Calu3 (cell line): ENCODE measurements at places on chromosomes 5 and 9. TPM values are rescaled to one million over a fixed set of nuclear protein-coding genes. Genes with fewer than 3 reads are reported as not detected.

DNA sequence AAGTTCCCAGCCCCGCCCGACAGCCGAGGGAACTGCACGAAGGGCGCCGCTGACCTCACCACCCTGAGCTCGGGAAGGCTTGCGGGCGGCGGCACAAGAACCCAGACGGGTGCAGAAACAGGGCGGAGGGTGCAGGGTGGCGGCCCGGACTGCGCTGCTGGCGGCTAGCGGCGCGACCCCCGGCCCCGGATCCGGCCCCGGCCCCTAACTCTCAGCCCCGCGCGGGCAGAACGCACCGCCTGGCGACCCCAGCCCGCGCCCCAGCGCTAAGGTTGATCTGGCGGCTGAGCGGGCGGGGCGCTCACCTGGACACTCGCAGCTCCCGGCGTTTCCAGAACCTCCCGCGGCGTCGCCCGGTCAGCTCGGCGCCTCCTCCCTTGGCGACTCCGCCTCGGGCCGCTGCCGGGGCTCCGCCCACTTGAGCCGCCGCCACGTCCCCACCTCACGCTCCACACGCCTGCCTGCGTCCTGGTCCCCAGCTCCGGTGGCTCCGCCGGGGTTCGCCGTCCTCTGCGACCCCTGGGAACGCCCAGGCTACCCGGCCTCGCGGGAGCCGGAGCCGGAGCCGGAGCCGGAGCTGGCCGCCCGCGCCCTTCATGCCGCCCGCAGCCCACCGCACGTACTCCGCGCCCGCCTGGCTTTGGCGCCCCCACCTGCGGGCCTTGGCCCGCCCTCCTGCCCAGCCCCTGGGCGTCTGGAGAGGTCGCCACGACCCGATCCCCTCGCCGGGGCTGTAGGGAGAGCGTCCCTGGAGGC is at the start of gene P4HA2:
P4HA2 (minus strand) TSS at position 369 of the 756 bp plus-strand sequence. CDS start 9,227 bp downstream, outside the sequence.
- H3K36me3 ChIP-seq, result peaks cover 16% of the 10 kb centered on the region
- peaks cover 25% of the 10 kb centered on the region for H3K4me1 ChIP-seq
- DNase-seq, result peak; percentile 92
- no peak within 1 kb of the TSS for H3K27ac ChIP-seq
- peaks cover 18% of the 10 kb centered on the region for H3K27me3 ChIP-seq

The ITGA2 gene
- 91.9 and 101 TPM in 2 replicates for total RNA-seq

DNA sequence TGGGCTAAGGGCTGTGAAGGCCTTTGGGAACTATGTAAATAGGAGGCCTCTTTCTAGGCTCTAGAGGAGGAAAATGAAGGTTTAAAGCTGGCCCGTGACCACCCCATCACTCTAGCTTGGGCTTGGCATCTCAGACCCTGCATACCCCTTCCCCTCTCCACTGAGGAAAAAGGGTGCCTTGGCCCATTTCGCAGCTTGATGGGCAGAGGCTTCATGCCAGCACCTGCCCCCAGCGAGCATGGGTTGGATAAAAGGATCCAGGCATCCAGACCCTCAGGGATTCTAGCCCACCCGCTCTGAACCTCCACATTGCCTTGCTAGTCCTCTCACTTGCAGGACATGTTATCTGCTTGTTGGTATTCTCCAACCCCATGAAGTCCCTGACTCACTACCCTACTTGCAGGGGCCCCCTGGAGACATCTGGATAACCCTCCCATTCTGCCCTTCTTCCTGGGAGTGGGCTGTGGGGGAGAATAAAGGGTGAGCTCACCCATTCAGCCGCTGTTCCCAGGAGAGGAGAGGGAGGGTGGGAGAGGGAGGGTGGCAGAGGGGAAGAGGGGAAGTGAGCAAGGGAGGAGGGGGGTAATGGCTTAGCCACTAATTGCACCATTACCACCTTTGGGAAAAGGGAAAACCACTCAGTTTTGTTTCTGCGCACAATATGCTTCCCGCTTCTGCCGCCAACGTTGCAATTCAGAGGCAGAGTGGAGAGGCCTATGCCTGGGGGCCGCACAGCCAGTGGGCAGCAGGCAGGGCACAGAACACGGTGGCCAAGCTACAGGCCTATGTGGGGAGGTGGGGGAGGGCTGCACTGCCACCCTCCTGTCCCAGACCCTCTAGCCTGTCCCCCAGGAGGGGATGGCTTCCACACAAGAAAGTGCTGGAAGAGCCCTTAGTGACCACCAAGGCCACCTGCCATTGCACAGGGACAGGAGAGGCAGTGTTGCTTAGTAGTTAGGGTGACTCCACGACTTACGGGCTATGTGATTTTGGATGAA is 2.1 kb upstream of the CAMK2A start:
- H3K27me3 ChIP-seq, result peaks cover 55% of the 10 kb centered on the region
- no peak overlapping the region for H3K27ac ChIP-seq
- no peaks in the 10 kb centered on the region for H3K36me3 ChIP-seq
- H3K4me1 ChIP-seq, result peaks cover 18% of the 10 kb centered on the region
- no peak overlapping the region for H3K4me3 ChIP-seq

DNA sequence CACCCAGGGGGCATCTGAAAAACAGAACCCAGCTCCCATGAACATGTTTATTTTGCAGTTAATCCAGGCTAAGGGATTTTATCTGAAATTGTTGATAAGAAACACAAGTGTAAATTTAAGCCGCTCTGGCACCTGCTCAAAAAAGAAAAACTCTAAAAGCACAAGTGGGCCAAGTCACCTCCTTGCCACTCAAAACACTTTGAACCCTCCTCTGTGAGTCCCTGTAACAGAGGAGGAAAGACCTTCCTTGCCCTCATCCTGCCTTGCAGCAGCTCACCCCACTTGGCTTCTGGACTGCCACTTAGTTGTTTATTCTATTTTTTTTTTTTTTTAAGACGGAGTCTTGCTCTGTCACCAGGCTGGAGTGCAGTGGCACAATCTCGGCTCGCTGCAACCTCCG is 39.5 kb downstream of the FAM78A start:
- H3K36me3 ChIP-seq, result peaks cover 5% of the 10 kb centered on the region
- no peaks in the 10 kb centered on the region for H3K4me1 ChIP-seq
- no peak overlapping the region for H3K4me3 ChIP-seq
- no peak for DNase-seq

The RFX3 gene
- 10.0 and 10.1 TPM in 2 replicates for total RNA-seq

DNA sequence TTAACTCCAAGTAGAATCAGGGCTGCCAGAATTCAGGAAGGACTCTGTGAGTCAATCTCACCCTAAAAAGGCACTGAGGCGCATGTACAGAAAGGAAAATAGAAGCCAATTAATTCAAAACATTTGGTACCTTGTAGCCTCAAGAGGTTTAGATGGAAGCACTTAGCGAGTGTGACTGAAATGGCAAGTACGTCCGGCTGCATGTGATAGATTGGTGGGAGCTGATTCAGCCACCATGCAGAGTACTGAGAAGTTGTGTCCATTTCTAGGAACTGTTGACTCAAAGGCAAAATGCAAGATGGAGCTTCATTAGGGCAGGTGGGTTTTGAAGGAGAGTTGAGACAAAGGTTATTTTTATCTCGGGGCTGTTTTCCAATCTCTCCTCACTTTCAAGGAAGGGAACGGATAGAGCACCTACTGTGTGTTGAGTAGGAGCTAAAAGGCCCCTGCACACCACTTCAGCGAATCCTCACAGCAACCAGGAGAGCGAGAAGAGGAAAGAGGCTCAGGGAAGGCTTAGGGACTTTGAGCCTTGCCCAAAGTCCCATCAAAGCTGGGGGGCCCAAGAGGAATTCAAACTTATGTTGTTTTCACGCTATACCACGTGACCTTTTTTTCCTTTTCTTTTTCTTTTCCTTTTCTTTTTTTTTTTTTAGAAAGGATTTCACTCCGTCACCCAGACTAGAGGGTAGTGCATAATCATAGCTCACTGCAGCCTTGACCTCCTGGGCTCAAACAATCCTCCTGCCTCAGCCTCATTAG is 34.6 kb upstream of the CPEB4 start:
- H3K36me3 ChIP-seq, result no peaks in the 10 kb centered on the region
- no peak overlapping the region for H3K4me3 ChIP-seq
- H3K27ac ChIP-seq, result no peak overlapping the region
- peaks cover 25% of the 10 kb centered on the region for H3K4me1 ChIP-seq
- no peak for DNase-seq

- H3K36me3 ChIP-seq, result no peaks in the 10 kb centered on the region
- H3K27ac ChIP-seq, result no peak overlapping the region
- H3K27me3 ChIP-seq, result no peaks in the 10 kb centered on the region
- H3K4me3 ChIP-seq, result no peak overlapping the region
- H3K4me1 ChIP-seq, result peaks cover 8% of the 10 kb centered on the region
Measured at GRCh38 chr9:34443533-34443932, 14.8 kb downstream of the FAM219A start.

- DNase-seq, result no peak
- no peak overlapping the region for H3K27ac ChIP-seq
- no peaks in the 10 kb centered on the region for H3K4me1 ChIP-seq
- peaks cover 13% of the 10 kb centered on the region for H3K27me3 ChIP-seq
- no peaks in the 10 kb centered on the region for H3K36me3 ChIP-seq
Measured at GRCh38 chr9:78565481-78565880, 268.6 kb downstream of the PSAT1 start.

- no peaks in the 10 kb centered on the region for H3K27me3 ChIP-seq
- H3K4me3 ChIP-seq, result no peak overlapping the region
- DNase-seq, result no peak
- H3K36me3 ChIP-seq, result no peaks in the 10 kb centered on the region
Measured at GRCh38 chr9:122065923-122066629, 27.0 kb downstream of the TTLL11 start.

The ACTBL2 gene
- total RNA-seq, result 0.42 and 0.45 TPM in 2 replicates

GRCh38 chr5:161530700-161531099 is 15.8 kb downstream of the GABRB2 start:
- no peak overlapping the region for H3K4me3 ChIP-seq
- H3K27me3 ChIP-seq, result no peaks in the 10 kb centered on the region

The NR6A1 gene
- 5.9 and 6.7 TPM in 2 replicates for total RNA-seq
